ENCODE measurements at places on chromosomes 3 and 15.

GRCh38 chr3:14788644-14789043, 30.1 kb upstream of the FGD5 start:
- no peak for DNase-seq

- no peak for DNase-seq
These were observed 7.1 kb downstream of the LRRK1 start for GRCh38 chr15:100926258-100926657.

- no peak for DNase-seq
These were observed 82.0 kb downstream of the MBNL1 start for GRCh38 chr3:152350776-152351175.

DNA sequence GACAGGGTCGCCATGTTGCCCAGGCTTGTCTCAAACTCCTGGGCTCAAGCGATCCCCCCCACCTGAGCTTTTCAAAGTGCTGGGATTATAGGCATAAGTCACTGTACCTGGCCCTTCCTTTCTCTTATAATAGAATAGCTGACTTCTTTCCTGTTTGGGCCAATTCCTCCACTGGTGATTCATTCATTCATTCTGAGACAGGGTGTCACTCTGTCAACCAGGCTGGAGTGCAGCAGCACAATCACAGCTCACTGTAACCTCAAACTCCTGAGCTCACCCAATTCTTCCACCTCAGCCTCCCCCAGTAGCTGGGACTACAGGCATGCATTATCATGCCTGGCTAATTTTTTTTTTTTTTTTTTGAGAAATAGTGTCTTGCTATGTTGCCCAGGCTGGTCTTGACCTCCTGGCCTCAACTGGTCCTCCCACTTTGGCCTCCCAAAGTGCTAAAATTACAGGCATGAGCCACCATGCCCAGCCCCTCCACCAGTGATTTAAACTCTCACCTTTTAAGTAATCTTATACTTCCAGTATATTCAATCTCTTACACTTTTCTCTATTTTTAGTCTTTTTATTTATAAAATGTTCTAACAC, 20.9 kb downstream of the GNB4 start:
- DNase-seq = no peak

- no peak for DNase-seq
These were observed 1.1 kb downstream of the HYAL3 start for GRCh38 chr3:50297896-50298725.

DNA sequence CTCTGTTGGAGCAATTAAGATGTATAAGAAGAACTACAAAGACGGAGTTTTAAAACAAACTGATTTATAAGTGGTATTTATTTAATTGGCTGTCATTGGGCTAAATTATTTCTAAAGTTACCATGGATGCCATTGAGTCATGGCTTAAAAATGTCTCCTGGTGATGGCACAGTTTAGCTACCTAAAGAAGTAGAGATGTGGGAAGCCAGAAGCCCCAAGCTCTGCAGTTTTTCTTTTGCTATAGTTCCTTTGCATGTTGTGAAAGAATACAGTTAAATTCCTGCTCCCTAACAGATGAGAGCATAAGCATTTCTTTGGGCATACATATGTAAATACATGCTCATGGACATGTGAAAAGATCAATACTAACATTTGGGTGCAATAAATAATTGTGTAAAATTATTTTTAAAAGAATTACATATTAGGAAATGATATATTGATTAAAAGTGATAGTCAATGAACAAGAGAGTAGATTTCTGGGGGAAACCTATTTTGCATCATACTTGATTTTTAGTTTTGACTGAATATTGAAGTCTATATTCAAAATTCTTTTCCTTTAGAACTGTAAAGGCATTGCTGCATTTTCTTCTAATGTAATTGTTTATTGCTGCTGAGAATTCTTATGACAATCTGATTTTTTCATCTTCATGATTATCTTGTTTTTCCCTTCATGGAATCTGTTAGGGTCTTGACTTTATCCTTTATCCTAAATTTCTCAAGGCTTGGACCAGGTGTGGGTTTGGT, 2.1 kb downstream of the OPA1 start:
- no peak for DNase-seq

DNA sequence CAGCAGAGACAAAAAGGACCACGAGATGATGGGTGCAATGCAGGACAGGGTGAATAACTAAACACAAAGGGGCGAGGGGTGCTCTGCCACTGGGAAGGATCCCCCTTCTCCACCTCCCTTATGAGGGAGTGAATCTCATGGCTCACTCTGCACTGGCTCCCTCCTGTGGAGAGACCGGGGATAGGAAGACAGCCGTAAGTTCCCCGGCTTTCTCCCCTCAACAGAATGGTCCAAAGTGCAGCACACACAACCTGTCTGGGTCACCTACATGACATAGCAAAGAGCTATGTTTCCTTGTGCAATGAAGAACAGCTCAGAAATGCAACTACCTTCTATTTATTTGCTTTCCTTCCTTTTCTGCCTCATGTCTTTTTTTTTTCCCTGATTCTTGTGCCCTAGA, 7.8 kb upstream of the ACSBG1 start:
- DNase-seq = no peak

DNA sequence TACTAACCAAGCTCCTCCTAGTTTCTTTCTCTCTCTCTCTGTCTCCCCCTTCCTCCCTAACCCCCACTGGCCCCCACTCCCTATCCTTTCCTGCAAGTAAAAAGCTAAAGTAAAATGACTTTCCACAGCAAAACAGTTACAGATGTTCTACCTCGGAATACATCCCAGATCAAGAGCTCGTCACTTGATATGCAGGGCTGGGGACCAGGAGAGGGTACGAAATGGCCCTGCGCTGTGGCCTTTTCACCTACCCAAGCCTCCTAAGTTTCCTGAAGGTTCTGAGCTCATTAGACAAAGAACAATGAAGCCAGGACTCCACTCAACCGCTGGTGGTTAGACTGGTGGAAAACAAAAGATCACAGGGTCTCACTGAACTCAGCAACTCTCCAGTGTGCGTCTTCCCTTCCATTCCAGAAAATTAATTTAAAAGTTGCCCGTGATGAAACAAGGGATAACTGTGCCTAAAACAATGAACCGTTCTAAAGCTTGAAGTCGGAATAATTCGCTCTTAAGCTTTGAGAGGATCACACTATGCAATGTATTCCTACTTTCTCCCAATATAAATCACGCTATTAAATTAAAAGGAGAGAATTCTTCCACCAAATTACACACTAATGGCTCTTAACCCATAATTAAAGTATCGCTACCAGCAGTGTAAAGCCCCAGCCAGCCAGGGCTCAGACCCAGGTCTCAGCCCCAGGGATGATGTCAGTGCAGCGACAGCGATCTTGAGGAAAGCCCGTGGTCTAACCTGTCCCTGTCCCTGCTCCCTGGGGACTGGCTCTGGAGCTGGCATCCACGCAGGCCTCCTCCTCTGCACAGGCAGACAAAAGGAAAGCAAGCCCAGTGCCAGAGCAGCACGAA, 5.0 kb downstream of the VGLL4 start:
- no peak for DNase-seq

DNA sequence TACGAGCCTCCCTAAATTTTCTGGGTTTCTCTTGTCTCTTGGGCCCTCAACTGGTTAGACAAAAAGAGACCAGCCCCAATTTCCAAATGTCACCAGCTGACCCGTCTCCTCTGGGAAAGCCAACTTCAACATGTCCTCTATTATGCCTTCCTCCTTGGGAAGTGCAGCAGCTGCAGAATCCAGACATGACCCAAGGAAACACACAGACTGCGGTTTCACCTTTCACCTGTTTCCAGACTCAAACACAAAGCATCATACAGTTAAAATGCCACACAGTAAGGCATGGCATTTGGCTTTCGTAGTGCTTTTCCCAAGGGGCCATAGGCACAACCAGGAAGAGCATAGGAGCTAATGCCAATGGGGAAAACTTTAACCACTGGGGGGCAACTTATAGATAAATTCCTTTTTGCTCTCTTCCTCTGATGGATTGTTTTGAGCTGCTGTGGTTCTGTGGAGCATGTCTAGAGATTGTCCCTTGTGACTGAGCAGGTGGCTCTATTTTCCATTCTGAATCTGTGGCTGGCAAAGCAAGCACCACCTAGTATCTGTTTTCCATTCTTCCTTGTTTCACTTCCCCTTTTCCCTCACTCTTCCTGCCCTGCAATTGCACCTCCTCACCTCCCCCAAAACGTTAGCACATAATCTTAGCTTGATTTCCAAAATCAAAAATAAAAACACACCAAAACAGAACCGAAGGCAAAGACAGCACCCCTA, 49.3 kb downstream of the HHLA2 start:
- DNase-seq = no peak

- no peak for DNase-seq
These were observed 77.6 kb upstream of the CHD2 start for GRCh38 chr15:92822216-92823144.

GRCh38 chr15:61528581-61528910, 299.4 kb upstream of the RORA start:
- DNase-seq = no peak

DNA sequence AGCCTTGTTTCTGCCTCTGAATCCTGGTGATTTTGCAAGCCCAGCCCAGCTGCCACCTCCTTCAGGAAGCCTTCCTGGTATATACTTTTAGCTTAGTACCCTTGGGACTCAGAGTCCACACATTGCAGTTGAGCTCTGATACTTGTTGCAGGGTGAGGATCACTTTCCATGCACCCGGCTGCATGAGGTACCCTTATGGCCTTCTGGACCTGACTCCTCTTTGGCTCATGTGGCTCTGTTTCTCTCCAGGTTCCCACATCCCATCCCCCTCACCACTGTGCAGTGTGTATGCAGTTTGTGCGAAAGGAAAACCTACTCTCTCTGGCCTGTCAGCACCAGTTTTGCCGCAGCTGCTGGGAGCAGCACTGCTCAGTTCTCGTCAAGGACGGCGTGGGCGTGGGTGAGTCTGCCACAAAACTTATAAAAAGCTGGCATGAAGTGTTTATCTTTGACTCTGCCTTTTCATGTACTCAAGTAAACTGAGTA, 23.1 kb upstream of the P4HTM start:
- DNase-seq = no peak

DNA sequence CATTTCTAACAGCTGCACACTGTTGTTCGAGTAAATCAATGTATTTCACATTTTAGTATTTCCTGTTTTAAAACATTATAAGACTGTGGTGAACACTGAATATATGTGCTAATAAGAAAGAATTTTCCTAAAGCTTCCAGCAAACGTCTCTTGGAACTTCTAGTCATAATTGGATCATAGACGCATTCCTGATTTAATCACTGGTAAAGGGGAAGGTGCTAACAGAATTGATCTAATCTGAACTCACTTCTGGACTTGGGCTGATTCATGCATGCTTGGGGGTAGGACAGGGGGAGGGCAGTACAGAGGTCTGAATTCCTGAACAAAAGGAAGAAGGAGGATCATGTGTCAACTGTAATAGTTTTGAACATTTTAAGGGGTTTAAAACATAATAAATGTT, 7.3 kb upstream of the LEKR1 start:
- DNase-seq = no peak

DNA sequence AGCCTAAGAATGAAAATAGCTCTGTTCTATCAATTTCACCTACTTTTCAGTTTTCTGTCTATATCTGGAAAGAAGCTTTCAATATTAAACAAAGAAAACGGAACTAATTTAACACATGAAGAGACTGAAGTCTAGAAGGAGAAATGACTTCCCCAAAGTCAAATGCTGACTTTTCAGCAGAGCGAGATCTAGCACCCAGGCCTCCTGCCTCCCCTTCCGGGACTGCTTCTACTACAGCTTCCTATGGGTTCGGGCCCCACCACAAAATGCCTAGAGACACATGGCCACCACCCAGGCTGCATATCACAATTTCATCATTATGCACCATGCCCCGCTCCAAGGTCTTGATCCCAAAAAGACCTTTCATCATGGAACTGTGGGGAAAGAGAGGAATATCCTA, 104.5 kb downstream of the SST start:
- DNase-seq = no peak

- no peak for DNase-seq
These were observed 333.7 kb downstream of the CTNNB1 start for GRCh38 chr3:41532976-41533375.

- DNase-seq = no peak
These were observed 152.4 kb downstream of the AGBL1 start for GRCh38 chr15:86231864-86232721.

DNA sequence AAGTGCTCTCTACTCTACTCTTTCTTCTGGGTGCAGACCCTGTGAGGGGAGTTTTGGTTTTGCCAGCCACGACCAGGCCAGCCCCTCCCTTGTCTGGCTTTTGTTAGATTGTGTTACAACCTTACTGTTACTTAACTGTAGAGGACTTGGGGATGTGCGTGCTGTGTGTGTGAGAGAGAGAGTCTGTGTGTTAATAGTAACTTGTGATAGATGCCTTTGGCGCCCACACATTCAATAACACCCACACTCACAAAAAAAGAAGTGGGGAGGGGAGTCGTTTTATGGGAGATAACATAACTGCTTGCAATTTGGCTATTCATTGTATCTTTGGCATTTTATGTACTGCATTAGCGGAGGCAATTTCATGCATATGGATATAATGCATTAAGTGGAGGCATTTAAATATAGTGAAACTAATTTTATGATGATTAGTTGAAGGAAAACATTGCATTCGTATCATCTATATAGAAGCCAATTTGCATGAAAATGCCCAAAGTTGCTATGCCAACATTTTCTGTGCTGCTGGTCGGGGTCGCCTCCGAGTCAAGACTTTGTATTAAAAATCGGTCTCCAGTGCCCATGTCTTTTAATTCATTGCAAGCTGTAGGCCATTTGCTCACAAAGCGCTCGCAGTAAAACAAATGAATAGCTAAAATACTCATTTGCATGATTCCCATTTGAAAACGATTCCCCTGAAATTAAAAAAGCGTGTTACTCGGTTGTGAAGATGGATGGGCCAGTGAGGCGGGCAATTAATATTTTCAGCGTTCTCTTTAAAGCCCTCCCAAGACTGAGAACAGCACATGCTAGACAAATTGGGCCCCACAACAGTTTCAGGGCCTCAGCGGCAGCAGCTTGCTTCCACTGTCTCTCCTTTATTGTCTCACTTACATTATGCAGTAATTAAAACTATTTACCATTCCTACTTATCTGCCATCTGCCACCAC, 158.5 kb upstream of the SMAD3 start:
- DNase-seq = no peak

DNA sequence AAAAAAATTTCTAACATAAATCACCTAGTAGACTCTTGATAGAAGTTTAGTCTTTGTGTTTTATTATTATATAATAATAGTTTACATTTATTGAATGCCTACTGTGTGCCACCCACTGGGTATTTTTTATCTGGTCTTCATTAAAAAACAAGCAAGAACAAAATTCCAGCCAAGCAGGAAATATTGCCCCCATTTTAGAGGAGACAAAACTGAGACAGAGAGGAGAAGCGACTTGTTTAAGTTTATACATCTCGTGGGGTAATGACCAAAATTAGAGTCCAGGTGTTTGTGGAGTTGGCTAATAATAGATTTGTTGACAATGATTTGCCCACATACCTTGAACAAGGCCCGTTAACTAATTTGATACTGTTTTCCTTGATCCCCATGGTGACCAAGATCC, 33.1 kb upstream of the FBXL22 start:
- DNase-seq = no peak
